T-cell (primary cell): ENCODE measurements at places on chromosomes 4 and X.

DNA sequence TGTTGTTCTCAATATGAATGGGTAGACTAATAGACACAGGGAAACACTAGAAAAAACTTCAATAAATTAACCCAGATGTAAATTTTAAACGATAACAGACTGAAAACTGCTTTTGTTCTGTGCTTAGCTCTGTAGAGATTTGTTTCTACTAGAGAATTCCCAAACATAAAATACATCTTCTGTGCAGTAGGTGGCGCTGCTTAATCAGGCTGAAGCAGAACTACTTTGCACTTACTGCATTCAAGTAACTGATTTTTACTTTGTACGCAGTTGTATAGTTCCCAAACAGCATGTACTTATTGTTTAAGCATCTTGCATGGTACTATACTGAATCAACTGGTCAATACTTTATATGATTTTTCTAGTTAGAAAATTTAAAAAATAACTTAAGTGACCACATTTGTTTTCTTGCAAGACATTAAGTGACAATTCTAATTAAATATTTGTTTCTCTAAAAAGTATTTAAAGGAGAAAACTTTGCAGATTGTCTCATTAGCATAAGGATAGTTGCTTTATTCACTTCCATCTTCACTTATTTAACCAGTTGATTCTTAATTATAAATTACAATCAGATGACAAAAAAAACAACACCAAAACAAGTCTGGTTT is 490.6 kb downstream of the IL15 start:
- peak; percentile 15 for DNase-seq

DNA sequence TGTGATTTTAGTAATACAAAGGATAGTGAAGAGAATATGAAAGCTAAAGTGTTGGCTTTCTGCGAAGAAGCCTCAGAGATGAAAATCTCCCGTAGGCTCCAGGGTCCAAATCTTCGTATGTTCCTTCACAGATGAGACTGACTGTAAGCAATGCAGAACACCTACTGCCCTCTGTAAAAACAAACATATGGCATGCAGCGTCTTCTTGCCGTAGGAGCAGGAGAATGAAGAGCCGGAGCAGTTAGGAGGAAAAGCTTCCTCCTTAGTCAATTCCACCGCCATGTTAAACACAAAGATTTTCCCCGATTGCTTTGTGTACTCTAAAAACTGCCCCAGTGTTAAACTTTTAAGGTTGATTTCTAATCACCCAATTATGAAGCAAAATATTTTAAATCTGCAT is 22.5 kb downstream of the RWDD4 start:
- no peak for DNase-seq

DNA sequence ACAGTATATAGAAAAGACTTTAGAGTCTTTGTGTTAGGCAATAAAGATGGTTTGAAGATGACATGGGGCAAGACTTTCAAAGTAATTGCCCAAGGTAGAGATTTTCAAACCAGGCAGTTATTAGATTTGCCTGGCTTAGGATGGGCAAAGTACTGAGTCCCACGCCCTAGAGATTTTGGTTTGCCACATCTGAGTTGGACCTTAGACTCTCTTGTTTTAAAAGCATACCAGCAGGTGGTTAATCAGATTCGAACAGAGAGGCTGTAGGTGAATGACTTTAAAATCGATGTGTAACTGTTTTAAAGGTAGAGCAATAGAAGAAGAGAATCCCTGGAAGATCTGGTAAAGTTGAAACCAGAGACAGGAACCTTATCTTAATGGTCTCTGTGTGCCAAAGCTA is 121.5 kb downstream of the RAPGEF2 start:
- no peak for DNase-seq

DNA sequence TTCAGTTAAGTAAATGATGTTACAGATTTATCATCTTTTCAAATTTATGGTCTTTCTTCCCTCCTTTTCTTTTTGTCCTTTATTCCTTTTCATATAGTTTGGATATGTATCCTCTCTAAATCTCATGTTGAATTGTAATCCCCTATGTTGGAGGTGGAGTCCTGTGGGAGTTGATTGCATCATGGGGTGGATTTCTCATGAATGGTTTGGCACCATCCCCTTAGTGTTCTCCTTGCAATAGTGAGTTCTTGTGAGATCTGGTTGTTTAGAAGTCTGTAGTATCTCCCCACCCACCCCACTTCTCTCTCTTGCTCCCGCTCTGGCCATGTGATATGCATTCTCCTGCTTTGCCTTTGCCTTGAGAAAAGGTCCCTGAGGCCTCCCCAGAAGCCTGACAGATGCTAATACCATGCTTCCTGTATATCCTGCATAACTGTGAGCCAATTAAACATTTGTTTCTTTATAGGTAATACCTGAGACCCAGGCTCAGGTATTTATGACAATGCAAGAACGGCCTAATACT is 236.7 kb downstream of the PRDM5 start:
- no peak for DNase-seq

- DNase-seq = no peak
Measured at GRCh38 chr4:113641025-113641431, 120.5 kb downstream of the CAMK2D start.

DNA sequence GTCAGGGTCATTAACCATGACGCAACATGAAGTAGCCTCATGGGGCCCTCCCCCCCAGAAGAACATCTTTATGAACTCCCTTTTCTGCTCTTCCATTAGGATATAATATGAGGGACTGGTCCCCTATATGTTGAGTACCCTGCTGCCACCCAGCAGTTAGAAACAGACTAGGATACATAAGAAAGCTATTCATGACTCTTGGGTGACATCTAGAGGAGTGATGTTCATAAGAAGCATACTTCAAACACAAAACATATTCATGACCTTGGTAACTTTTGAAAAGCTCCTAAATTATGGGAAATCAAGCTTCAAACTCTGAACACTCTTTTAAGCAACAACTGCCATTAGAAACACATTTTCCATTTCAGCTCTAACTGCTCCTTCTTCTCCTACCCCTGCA is 155.2 kb upstream of the SPIN4 start:
- DNase-seq = no peak
